ENCODE measurements at places on chromosomes 11 and 22. TPM values are rescaled to one million over a fixed set of nuclear protein-coding genes. Genes with fewer than 3 reads are reported as not detected.

The FGF19 gene
- total RNA-seq, result not detected

The SCGB1D4 gene
- total RNA-seq, result not detected

The EMID1 gene
- 7.9 TPM for total RNA-seq

The SPON1 gene
- total RNA-seq, result 98.6 TPM

The APOL4 gene
- total RNA-seq, result 9.8 TPM

The ARHGAP32 gene
- 28.4 TPM for total RNA-seq

The ZBED4 gene
- total RNA-seq, result 10.9 TPM

The GRAMD1B gene
- total RNA-seq, result 6.0 TPM

The SLC17A6 gene
- total RNA-seq, result not detected

The ARHGAP42 gene
- 16.2 TPM for total RNA-seq

The P2RY6 gene
- 3.1 TPM for total RNA-seq

The SHANK3 gene
- 44.0 TPM for total RNA-seq

The CCDC157 gene
- total RNA-seq, result 11.9 TPM

The YPEL1 gene
- 4.0 TPM for total RNA-seq

The NXPE4 gene
- not detected for total RNA-seq

The PHLDB1 gene
- 90.5 TPM for total RNA-seq

The UBQLNL gene
- total RNA-seq, result 0.85 TPM

The CASP1 gene
- total RNA-seq, result 38.5 TPM

The MS4A5 gene
- total RNA-seq, result not detected

Measured in lung (tissue), 17 donors.